Amniotic epithelial cell (primary cell): ENCODE measurements at places on chromosomes 7 and 10.

DNA sequence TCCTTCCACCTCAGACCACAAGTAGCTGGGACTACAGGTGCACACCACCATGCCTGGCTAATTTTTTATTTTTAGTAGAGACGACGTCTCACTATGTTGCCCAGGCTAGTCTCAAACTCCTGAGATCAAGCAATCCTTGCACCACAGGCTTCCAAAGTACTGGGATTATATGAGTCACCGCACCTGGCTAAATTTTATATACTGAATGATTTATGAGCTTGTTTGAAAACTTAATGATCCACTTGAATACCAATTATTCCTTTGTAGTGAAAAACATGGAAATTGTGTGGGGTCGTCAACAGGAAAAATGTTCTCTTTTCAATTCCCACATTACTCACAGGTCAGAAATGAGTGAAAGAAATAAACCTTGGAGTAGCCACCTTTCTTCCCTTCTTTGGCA lies 31.3 kb downstream of the RAPGEF5 start:
- no peak for DNase-seq

DNA sequence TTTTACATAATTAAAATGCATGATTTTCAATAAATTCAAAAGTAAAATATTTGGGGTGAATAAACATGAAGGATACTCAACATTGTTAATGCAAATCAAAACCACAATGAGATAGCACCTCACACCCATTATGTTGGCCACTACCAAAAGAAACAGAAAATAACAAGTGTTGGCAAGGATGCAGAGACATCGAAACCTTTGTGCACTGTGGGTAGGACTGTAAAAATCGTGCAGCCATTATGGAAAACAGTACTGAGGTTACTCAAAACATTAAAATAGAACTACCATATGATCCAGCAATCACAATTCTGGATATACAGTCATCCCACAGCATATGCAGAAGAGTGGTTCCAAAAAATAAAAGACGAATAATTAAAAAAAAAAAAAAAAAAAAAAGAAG lies 13.1 kb downstream of the EZH2 start:
- DNase-seq: no peak

- no peak for DNase-seq
Measured at GRCh38 chr7:66219805-66220204, 14.7 kb downstream of the TPST1 start.

DNA sequence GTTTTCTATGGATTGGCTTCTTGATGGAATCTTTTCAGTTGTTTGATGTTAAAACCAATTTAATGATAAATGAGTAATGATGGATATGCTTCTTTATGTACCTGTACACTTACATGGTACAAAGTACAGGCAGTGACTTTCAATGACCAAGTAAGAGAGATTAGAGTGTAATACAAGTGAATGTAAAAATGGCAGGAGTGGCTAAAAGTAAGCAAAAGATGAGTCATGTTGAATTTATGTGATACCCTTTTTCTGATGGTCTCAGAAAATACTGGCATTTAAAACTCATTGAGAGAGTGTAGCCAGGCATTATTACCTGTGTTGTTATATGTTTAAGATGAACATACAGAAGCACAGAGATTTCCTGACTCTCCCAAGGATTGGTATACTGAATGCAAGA lies 97.1 kb downstream of the GPR85 start:
- no peak for DNase-seq

- DNase-seq: peak; percentile 7
Measured at GRCh38 chr7:1665549-1666316, 4.3 kb upstream of the ELFN1 start.

DNA sequence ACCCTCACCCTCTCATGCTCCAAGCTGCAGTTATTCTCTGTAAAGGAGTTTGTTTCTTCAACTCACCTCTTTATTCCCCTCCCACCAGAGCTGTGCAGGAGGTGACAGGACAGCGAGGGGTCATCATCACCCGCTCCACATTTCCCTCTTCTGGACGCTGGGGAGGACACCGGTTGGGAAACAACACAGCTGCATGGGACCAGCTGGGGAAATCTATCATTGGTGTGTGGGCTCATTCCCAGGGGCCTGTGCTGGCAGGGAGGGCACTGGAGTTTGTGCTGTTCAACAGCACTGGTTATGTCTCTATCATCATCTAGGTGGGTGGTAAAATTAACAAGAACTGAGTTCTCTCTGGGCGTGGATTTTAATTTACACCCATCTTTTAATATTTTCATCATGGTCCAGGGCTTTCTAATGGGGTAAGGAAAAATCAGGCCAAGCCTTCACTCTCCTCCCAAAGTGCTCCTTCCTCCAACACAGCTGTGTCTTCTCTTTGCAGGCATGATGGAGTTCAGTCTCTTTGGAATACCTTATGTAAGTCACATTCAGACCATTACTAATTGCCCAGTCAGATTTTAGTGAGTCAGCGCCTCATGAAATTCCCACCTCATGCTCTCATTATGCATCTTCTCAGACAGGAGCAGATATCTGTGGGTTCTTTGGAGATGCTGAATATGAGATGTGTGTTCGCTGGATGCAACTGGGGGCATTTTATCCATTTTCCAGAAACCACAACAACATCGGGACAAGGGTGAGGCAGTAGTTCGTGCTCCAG lies 61.6 kb downstream of the PRSS58 start:
- DNase-seq: no peak

DNA sequence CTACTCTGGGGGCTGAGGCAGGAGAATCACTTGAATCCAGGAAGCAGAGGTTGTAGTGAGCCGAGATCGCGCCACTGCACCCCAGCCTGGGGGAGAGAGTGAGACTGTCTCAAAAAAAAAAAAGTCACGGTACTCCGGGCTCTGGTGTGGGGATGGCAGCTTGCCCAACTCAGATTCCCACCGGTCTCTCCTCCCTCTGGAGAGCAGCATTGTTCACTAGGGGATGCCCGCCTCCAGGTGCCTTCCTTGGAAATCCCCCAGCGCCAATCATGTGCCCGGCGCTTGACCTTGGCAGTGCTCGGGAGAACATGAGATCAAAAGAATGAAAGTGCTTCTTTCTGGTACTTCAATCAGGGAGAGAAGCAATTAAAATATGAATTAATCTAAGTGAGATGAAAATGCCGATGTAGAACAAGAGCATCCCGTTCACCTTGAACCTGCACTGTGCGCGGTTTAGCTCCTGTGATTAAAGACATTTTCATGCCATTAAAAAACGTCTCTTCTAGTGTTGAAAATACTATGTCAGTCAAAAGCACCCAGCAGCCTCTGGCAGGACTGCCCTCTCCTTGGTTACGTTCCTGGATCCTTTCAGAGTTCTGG lies 1127.3 kb upstream of the AUTS2 start:
- DNase-seq: no peak

- DNase-seq: no peak
Measured at GRCh38 chr7:55730197-55730596, 132.4 kb downstream of the SEPTIN14 start.

DNA sequence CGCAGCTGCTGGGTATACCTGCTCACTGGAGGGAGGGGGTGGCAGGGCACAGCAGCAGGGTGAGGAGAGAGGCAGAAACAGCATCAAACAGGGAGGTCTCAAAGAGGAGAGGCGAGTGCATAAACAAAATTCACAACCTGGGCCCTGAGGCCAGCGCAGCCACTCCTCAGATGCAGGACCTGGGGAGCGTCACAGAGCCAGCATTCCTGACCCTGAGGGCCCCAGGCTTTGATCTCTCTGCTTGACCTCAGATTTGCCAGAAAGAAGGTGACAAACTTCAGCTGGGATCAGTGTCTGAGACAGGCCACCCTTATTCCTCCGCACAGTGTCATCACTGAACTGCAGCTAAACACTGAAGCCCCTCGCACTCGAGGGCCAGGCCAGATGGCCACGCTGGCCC lies 25.6 kb downstream of the NOD1 start:
- DNase-seq: no peak

- no peak for DNase-seq
Measured at GRCh38 chr10:3503299-3503698, 281.7 kb downstream of the KLF6 start.

DNA sequence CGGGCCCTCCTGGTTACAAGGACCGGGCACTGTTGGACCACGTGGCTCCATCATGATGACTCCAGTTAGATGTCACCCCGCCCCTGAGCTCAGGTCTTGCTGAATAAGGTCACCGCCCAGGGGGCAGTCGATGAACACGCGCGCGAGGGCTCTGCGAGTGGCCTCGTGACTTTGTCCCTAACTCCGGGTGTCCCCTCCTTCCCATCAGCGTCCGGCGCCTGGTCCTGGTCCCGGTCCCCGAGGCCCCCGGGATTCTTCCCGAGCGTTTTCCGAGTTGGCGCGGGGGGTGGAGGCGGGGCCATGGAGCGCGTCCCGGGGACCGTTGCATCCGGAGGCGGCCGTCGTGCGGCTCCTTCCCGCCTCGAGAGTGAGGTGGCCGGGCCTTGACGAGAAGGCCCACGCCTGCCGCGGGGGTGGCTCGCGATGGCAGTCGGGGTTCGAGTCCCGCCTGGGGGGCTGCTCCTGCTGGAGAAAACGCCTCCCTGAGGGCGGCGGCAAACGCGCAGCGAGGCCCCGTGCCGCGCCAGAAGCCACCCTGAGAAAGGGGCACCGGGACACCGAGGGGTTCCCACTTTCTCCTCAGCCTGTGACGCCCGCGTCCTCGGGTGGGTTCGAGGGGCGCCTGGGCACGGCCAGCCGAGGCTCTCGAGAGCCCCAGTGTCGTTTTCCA lies 569 bp upstream of the NPTX2 start:
- no peak for DNase-seq

- DNase-seq: peak; percentile 44
Measured at GRCh38 chr10:34854147-34854601, 39.1 kb upstream of the PARD3 start.

DNA sequence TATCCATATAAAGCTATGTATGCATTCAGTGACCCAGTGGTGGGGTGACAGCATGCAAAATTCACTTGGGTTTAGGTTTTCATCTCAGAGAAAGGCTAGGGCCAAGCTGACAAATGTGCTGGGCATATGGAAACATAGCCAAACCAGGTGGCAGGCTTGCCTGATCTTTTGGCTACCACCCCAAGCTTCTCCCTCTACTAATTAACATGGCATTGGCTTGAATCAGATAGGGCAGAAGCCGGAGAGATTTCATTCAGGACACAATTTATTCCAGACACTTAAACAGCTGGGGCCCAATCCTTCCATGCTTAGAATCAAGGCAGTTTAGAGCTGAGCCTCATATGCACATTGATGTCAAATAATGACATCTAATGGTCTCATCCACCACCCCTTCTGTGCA lies 95.5 kb upstream of the AGK start:
- DNase-seq: no peak

- DNase-seq: peak; percentile 43
Measured at GRCh38 chr10:110077436-110078130, 69.8 kb downstream of the ADD3 start.

DNA sequence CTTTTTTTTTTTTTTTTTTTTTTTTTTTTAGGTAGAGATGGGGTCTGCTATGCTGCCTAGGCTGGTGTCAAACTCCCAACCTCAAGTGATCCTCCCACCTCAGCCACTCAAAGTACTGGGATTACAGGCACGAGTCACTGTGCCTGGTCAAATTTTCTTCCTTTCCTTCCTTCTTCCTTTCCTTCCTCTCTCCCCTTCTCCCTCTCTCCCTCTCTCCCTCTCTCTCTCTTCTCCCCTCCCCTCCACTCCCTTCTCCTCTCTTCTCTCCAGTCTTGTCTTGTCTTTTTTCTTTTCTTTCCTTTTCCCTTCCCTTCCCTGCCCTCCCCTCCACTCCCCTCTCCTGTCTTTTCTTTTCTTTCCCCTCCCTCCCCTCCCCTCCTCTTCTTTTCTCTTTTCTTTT lies 7.2 kb upstream of the MLXIPL start:
- DNase-seq: no peak

DNA sequence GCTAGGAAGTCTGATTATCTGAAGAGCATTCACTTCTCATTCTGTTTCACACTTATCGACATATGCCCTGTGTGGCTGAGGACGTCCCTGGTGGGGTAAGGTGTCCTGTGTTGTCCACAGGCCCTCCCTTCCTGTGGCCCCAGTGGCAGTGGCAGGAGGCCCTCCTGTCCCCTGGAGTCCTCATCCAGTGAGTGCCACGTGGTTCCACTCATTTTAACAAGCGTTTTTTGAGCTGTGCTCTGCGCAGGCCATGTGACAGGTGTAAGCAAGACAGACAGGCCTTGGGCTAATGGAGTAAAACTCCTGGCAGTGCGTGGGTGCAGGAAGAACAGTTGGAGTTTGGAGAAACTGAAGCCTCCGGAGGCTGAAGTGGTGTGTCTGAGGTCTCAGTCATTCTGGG lies 39.3 kb upstream of the PPIF start:
- DNase-seq: no peak

GRCh38 chr7:252981-253380 lies 37.0 kb upstream of the FOXL3 start:
- DNase-seq: no peak

DNA sequence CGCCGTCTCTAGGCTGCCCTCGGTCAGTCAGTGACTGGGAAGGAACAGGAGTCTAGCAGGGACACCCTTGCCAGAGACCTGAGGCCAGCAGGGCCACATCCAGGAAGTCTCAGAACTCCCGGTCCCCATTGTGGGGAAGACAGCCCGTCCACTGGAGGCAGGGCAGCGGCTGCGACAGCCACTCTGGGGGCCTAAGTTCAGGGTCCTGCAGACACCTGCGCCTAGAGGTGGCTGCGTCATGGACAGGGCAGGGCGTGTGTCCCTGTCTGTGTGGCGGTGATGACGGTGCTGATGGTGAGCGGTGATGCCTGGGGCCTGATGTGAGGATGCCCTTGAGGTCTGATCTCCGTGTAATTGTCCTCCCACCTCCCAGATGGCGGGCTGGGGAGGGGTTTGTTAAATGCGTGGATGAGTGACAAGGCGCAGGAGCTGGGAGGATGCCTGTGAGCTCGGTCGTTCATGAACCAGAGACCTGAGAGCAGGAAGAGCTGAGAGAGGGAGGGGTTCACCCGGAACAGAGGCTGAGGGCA lies 537.9 kb upstream of the FOXK1 start:
- no peak for DNase-seq
